ENCODE measurements at places on chromosomes 7 and 10.

GRCh38 chr10:110840225-110840922 lies 31.4 kb upstream of the PDCD4 start:
- no peak for DNase-seq

GRCh38 chr7:41573015-41573414 lies 129.9 kb downstream of the INHBA start:
- DNase-seq, result no peak

DNA sequence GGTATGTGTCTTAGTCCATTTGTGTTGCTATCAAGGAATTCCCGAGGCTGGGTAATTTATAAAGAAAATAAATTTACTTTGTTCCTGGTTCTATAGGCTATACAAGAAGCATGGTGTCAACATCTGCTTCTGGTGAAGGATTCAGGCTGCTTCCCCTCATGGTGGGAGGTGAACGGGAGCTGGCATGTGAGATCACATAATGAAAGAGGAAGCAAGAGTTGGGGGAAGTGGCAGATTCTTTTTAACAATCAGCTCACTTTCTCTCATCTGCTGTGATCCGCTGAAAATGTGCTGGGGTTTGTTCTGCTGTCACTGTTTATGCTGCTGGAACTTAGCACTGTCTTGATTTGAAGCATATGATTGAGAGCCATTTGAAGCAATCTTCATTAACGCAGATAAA lies 730.0 kb upstream of the SORCS1 start:
- DNase-seq, result no peak

DNA sequence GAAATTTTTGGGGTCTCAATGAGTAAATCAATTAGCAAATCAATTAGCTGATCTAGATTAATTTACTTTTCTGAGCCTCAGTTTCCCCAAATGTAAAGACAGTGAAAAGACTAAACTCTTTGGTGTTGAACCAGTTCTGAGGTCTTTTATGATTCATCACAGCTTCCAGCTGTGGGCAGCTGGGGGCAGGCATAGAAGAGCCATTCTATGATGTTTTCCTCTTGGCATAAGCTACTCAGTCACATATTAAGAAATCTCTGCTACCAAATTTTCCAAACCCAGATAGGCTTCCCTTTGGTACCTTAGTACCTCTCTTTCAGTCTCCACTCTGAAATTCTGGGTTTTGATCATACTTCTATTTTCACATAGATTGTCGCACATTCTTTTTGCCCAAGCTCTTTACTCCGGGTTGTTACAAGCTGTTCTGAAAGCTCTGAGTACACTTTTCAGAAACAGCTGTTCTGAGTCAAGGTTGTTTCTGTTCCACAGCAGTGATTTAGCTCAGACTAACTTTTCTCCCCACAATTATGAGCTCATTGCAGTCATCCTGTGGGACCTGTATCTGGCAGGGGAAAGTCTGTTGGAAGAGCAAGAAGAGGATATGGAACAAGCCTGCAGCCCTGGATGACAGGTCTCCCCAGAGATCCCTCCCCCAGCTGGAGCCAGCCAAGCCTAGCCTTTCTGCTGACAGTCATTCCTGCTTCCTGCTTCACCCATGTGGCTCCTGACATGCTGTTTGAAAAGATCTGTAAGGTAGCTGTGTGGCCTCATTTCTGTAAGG lies 599.6 kb upstream of the GHITM start:
- DNase-seq, result no peak

GRCh38 chr10:121260377-121260776 lies 337.9 kb downstream of the FGFR2 start:
- no peak for DNase-seq

- no peak for DNase-seq
Observed at GRCh38 chr10:11401264-11402235, 209.9 kb downstream of the USP6NL start.

DNA sequence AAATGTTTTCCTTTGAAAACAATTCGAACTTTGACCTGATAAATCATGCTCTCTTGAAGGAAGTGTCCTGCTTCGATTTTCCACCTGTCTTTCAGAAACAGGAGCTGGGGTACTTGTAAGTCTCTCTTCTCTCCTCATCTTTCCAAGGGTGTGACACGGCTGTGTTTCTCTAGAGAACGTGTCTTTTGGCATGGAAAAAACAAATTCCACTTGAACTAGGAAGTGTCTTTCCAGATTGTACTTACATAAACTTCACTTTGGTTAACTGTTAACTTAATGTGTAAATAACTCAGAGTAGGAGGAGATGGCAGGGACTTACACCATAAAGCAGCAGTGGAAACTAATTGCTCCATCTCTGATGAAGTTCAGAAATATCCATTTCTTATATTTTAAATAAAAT lies 4.2 kb upstream of the CALCR start:
- DNase-seq, result no peak

DNA sequence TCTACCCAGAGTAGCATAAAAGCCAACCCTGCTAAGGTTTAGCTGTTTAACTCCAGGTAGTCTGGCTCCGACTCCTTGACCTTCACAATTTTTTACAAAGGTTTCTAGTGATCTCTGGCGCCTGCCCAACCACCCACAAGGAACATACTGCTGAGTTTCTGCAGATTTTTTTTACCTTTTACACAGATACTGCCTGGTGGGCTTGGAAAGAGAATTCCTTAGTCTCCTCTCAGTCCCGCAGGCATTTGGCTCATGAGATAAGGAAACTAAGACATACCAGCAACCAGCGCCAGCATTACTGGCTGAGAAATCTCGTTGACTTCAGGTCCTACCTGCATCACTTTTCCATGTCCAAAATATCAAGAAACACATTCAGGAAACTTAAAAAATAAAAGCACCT lies 51.1 kb upstream of the LYZL1 start:
- DNase-seq, result no peak

- DNase-seq, result no peak
Observed at GRCh38 chr10:56142092-56142728, 218.8 kb downstream of the ZWINT start.

- DNase-seq, result no peak
Observed at GRCh38 chr10:132654121-132654571, 116.6 kb downstream of the INPP5A start.

DNA sequence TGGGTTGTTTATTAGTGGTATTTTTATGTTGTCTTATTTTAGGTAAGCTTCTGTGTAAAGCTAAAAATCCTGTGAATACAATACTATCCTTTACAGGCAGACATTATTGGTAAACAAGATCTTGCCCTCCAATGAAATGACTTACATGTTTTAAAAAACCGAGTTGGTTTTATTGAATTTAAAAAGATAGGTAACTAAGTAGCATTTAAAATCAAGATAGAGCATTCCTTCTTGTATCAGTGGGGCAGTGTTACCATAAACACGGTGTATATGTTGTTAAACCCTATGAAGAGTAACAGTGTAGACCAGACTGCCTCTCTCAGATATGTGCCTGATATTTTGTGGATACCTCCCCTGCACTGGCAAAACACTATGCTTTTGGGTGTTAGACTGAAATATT lies 81.0 kb downstream of the SNX10 start:
- no peak for DNase-seq

- DNase-seq, result no peak
Observed at GRCh38 chr10:82251222-82251906, 376.4 kb downstream of the NRG3 start.

- no peak for DNase-seq
Observed at GRCh38 chr7:121936951-121937623, 64.1 kb downstream of the PTPRZ1 start.

DNA sequence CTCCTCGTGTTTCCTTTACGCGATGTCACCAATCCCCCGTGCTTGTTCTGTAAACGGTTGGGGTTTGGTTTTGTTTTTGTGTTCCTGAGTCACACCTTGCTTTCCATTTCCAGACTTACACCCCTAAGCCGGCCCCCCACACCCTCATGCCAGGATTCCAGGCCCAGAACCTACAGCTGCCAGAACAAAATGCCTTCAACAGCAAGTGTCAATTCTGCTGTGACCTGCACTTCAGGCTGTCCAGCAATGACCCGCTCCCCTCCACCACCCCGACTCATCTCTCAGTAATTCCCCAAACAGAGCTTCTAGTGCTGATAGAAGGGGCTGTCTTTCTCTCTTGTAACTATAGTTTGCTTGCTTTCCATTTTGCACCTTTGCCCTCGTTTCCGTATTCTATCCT lies 722.1 kb upstream of the CELF2 start:
- DNase-seq, result no peak

DNA sequence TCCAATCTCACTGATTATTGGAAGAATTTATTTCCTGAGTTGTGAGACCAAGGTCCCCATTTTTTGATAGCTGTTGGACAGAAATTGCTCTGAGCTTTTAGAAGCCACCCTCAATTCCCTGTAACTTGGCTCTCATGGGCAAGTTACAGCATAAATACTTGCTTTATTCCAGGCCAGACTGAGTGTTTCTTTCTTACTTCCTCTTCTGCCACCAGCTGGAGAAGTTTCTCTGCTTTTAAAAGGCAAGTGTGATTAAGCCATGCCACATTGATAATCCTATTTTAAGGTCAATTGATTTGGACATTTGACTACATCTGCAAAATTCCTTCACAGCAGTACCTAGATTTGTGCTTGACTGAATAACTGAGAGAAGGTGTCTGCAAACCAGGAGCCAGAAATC lies 14.1 kb upstream of the TAS2R41 start:
- DNase-seq, result no peak

DNA sequence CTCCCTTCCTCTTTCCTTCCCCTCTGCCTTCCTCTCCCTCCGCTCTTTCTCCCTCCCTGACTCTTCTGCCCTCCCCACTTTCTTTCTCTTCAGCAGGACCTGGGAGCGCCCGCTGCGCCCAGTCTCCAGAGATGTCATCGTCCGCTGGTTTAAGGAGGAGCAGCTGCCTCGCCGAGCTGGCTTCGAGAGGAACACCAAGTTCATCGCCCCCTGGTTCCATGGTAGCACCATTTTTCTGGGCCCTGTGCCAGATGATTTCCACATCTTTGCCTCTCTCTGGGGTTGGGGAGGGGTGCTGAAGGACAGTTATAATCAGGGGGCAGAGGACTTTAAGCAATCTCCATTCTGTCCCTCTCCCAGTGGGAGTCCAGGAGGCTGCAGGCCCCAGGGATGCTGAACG lies 71.6 kb downstream of the SH2D4B start:
- DNase-seq, result no peak

DNA sequence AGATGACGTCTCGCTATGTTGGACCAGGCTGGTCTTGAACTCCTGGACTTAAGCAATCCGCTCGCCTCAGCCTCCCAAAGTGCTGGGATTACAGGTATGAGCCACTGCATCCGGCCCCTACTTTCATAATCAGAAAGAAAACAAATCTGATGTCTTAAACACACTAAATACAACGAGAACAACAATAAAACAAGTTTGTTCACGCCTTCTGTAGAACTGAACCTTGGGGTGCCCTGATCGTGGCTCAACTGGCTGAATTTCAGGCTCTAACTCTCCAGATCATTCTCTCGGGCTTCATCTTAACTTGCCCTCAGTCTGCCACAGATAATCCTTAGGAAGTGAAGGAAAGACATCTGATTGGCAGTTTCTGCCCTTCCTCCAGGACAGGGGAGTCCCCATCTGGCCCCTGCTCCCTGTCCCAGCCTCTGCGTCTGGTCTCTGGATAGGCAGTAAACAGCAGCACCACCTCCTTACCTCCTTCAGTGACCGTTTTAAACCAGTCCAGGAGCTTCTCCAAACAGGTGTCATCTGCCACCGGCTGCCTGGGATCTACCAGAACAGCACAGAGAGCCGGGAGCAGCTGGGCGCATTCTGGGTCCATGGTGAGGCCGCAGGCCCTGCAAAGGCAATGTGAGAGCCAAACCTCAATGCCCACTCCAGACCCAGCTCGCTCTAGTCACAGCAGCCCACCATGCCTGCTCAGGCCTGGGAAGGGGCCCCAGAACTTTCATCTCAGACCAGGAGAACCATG lies 1.3 kb downstream of the BRAT1 start:
- no peak for DNase-seq

GRCh38 chr7:78420001-78420400 lies 621.4 kb downstream of the PHTF2 start:
- no peak for DNase-seq

DNA sequence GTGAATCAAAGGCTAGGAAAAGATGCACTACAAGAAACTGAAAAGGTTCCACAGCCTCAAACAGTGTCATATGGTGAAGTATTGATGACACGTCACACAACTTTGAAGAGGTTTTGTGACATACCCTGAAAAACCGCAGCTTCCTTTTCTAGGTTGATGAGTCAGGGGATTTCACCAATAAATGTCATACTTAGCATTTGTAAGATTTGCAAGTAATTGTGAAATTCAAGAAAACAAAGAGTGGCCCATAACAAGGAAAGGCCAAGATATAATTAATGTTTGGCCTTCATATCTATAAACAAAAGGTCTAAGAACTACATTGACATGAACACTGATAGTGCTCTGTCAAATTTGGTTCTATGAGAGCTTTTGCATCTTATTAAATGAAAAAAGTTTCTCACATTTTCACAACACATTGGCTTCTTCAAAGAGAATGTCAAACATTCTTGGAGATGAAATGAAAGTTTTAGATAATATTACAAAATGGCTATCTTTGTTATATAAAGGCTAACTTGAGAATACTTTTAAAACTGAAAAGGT lies 62.0 kb upstream of the NAMPT start:
- peak; percentile 38 for DNase-seq

- DNase-seq, result no peak
Observed at GRCh38 chr7:98418636-98419315, 17.9 kb upstream of the BAIAP2L1 start.

- no peak for DNase-seq
Observed at GRCh38 chr7:117324960-117325359, 2.1 kb upstream of the WNT2 start.

- no peak for DNase-seq
Observed at GRCh38 chr7:114979388-114979787, 57.5 kb downstream of the MDFIC start.

GRCh38 chr10:11879387-11880094 lies 56.4 kb downstream of the PROSER2 start:
- no peak for DNase-seq

GRCh38 chr10:112810711-112811151 lies 139.3 kb upstream of the TCF7L2 start:
- no peak for DNase-seq

- DNase-seq, result no peak
Observed at GRCh38 chr7:90629297-90629918, 33.3 kb downstream of the CDK14 start.
